ENCODE measurements at places on chromosomes 4 and X. TPM values are rescaled to one million over a fixed set of nuclear protein-coding genes. Genes with fewer than 3 reads are reported as not detected.

The RTL3 gene
- not detected for total RNA-seq

The HTATSF1 gene
- total RNA-seq, result 74.7 TPM

The CASP3 gene
- 11.1 TPM for total RNA-seq

The CLDN34 gene
- total RNA-seq, result 0.66 TPM

The SLC16A2 gene
- total RNA-seq, result 11.1 TPM

The IRS4 gene
- not detected for total RNA-seq

The KLHL13 gene
- 3.5 TPM for total RNA-seq

The KLHL4 gene
- 1.0 TPM for total RNA-seq

The PAK3 gene
- 2.1 TPM for total RNA-seq

The HTN1 gene
- total RNA-seq, result not detected
